ENCODE measurements at places on chromosomes 12 and 14.
A peak's percentile ranks its signal among the peaks of the same experiment; 100 is the strongest.

DNA sequence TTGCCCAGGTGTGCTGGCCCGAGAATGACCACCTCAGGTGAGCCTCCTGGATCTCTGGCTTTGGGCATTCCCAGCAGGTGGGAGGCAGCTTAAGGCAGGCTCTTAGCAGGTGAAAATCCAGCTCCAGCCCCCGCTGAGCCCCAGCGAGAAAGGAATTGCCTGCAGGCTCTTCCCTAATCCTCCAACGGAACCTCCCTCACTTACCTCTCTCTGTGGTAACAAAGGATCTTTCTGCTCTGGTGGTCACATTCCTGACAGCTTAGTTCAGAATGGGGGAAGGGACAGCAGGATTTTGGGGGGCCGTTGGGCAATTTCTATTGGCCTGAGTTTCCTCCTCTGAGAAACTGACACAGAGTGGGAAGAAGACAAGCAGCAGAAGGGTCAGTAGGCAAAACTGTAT lies 116.0 kb upstream of the LHX5 start:
- DNase-seq: peak; percentile 28

GRCh38 chr14:73460691-73461127 lies 2.4 kb upstream of the NUMB start:
- peak; percentile 88 for DNase-seq

DNA sequence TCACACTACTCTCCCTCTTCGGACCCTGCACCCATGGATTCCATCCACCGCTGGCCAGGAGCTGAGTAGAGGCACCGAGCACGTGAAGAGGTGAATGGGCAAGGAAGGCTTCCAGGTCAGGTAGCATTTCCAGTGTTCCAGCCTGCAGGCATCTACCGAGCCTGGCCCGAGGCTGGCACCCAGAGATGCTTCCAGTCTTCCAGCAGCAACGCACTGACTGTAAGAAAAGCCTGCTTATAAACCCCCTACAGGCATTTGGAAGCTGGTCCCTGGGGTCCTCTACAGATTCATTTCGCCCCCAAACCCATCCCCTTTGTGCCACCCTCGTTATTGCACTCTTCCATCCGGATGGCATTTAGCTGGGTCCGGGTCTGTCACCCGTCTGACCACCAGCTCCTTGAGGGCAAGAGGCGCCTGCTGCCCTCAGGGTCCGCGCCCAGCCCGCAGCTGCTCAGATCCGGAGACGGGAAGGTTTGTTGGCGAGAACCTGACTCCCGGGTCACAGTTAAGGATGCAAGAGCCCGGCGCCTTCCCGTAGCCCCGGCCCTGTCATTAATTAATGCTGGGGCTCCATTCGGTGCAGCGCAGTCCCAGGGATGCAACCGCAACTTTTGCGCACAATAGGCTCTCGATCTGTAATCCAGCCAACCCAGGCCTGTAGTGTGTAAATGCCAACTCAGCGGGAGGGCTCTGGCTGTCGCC lies 614 bp upstream of the MARK3 start:
- peak; percentile 42 for DNase-seq

DNA sequence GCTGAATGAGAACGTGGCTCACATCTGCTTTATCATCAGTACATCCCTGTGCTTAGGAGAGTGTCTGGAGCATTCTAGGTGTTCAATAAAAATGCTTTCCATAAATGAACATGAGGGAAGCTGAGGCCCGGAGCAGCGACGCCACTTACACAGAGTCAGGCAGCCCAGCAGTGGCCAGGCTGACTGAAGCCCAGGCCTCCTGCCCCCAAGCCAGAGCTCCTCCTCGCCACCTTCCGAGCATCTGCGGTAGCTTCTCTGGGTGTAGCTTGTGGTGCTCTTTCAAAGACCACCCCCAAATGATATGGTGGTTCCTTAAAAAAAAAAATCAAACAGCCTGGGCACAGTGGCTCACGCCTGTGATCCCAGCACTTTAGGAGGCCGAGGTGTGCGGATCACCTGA lies 88.8 kb downstream of the FBXL14 start:
- no peak for DNase-seq

DNA sequence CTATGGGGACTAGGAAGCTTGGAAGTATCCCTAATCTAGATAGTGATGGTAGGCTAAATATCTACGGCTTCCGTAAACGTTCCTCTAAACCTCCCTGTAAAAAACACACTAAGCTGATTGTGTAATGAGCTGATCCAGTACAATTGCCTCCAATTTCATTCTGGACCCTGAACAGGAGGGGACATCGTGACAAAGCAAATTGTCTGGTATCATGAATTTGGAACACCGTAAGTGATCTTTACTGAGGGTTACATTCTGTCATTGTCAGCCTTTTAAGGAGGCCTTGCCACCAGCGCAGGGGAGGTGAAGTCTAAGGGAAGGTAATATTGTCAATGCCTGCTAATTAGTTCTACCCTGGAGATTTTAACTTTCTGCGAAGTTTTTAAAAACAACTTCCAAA lies 487 bp upstream of the MGST1 start:
- DNase-seq: no peak

GRCh38 chr12:12646483-12647072 lies 34.9 kb downstream of the CREBL2 start:
- DNase-seq: no peak

- DNase-seq: no peak
Measured at GRCh38 chr14:99945732-99946651, 119.2 kb upstream of the EVL start.

GRCh38 chr14:34713681-34714319 lies 593 bp downstream of the CFL2 start:
- DNase-seq: peak; percentile 81

GRCh38 chr14:95123891-95124579 lies 33.3 kb downstream of the DICER1 start:
- peak; percentile 25 for DNase-seq

GRCh38 chr14:61503167-61503801 lies 181.9 kb downstream of the PRKCH start:
- no peak for DNase-seq

DNA sequence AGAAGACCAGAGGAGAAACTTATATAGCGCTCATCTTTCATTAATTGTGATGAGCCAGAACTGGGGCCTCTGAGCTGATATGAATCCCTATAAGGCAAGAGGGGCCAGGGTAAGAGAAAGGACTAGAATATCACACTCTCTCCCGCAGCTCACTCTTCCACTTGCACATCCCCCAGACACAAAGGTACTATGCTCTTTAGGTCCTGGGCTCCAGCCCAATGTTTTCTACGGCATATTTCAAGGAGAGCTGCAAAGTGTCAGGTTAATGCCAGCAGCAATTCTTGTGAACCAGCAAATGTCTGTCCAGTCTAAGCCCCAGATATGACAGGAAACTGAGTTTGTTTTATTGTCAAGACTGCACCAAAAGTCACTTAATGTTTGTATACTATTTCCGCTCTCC lies 29.4 kb downstream of the PPP2R5E start:
- DNase-seq: no peak

DNA sequence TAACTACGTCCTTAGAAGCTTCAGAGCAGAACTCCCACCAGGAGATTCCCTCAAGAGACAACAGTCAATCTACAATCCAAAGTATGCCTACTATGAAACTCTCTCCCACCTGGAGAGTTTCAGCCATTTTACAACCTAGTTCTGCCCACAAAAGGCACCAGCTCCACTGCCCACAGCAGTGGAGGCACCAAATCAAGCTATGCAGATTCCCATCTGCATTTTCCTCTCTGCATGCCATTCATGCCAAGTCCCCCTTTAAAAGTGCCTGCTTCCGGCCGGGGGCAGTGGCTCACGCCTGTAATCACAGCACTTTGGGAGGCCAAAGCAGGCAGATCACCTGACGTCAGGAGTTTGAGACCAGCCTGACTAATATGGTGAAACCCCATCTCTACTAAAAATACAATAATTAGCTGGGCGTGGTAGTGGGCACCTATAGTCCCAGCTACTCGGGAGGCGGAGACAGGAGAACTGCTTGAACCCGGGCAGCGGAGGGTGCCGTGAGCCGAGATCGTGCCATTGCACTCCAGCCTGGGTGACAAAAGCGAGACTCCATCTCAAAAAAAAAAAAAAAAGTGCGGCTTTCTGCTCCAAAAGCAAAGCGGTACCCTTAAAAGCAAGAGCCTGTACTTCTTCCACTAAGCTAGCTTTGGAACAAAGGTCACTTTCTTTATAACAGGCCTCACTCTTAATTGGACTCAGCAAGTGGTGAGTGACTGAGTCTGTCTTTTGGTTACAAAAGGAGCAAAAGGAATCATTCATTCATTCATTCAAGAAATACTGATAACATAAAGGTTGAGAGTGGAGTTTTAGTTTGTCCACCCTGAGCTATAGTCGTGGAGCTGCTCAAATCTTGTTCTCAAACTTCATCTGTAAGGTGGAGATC lies 10.1 kb upstream of the DLGAP5 start:
- no peak for DNase-seq

DNA sequence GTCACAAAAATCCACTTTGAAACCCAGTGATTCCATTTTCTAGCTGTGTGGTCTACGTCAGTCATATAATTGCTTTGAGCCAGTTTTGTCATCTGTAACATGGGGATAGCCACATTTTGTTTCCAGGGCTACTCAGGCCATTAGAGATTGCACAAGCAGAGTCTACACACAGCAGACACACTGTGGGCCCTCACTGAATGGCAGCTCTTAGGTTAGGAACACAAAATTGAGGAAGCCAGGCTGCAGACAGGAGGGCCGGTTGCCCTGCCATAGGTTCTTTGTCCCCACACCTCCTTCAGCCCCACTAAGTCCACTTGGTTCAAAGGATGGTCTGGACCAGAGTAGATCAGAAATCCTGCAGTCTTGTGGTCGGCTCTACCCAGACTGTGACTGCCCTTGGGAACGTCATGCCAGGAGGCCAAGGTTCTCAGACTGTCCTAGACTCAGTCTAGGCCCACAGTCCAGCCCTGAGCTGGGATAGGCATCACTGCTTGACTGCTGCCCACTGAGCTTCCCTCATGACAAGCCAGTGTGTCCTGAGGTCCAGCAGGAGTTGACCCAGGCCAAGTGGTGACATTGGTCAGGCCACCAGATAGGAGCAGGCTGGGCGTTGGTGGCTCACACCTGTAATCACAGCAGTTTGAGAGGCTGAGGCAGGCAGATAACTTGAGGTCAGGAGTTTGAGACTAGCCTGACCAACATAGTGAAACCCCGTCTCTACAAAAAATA lies 3.8 kb upstream of the MYH7 start:
- no peak for DNase-seq

DNA sequence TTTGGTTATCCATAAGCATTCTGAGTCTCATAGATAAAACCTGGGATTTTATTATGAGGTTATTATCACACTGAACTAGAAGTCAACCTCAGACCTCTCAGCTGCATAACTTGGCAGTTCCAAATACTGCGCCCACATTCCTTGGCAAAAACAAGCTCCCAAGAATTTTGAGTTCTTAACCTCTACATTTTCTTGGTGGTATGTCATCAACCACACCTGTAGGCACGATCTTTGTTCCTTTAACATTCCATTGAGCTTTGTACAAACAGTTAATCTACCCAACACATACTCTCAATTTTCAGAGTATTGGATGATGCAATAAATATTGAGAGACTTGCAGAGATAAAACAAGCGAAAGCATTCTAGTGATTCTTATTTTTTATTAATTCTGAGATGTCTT lies 371.8 kb upstream of the PRICKLE1 start:
- DNase-seq: no peak

DNA sequence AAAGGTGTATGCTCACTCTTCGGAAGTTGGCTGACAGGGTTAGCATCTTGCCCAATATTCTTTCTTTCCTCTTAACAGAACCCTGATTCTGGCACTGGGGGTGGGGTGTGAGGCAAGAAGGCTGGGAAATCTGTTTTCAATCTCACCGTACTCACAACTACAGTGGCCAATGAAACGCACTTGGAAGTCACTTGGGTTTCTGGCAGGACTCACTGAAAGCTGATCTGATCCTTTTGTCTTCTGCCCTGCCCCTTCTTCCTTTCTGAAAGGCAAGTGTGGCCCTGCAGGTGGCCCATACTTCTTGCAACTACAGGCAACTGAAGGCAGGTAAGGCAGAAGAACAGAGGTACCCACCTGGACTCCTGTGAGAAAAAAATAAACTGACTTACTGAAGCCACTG lies 106.9 kb downstream of the STXBP6 start:
- DNase-seq: peak; percentile 52

All from NCI-H1417 (cell line).